ENCODE measurements at places on chromosomes 1 and 21.

GRCh38 chr1:60223158-60223557 is 149.6 kb upstream of the C1orf87 start:
- no peak for DNase-seq

DNA sequence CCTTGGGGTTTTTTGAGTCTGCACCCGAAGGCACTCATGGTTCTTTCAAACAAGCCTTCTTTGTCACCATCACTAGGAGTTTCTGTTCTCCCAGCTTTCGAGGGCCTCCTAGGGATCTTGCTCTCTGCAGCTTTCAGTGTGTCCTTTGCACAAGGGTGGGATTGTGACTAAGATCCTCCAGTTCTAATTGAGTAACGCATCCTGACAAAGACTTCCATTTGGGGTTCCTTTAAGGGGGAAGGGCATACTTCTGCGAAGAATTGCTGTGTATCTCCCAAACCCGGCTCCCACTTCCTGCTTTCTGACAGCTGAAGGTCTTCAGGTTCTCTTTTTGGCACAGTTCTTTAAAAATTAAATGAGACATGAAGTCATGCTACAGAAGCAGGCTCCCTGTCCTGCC is 139.4 kb downstream of the EDEM3 start:
- DNase-seq: no peak

GRCh38 chr1:84776639-84777038 is 86.4 kb upstream of the SSX2IP start:
- no peak for DNase-seq

- no peak for DNase-seq
Measured at GRCh38 chr1:222654849-222655248, 37.0 kb downstream of the MIA3 start.

DNA sequence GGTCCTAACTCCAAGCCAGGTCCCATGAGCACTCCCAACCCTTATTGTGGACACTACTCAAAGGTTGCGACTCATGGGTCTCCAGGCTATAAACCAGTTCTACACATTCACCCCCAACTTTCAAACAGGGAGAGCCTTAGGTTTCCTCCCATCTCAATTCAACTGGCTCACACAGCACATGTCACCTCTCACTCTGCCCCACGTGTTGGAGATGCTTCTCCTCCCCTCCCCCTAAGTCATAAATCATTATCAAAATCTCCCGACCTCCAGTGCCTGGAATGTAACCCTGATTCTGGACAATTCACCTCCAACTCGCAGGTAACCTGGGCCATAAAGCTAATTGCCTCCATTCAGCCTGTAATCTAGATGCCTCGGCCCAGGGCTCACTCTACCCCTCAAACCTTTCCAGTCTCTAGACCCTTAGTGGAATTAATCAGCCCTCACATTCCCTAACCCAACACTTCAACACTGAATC is 595 bp downstream of the AK2 start:
- DNase-seq: no peak

- no peak for DNase-seq
Measured at GRCh38 chr1:170326186-170326585, 180.4 kb downstream of the NTMT2 start.

DNA sequence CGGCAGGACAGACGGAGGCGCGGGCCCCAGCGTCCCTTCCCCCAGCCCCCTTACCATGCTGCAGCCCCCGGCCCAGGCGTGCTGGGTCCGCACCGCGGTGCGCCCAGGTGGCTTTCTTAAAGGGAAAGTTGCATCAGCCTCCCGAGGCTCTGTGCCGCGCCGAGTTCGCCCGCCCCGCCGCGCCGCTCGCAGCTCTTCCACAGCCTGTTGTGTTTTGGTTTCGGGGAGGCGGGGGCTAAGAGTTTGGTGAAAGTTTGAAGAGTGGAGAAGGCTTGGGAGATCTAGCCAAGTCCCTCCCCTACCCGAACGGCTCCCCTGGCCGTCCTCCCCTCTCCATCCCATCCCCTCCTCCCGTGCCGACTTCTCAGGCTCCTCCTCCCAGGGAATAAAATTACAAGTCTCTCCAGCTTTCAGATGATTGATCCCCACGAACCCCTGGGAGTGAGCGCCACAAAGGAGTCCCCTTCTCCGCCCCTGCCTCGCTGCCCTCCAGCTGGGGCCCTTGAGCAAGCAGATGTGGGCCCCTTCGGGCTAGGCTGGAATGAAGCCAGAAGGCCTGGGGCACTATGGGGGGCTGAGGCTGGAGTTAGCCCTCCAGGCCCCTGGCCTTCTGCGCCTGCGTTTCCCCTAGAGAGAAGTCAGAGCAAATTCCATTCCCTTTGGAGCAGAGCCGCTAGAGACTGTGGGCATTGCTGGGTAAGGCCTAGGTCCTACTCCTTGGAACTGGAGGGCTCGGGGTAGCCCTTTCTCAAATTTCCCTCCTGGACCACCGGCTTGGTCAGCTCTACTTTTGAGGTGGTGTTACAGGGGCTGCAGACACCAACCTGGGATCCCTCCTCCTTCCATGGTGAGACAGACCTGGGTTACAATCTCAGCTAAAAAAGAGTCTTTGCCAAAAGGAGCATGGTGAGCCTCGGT is at the start of gene SLC6A9:
Gene SLC6A9 (minus strand): TSS at position 211 of the 918 bp plus-strand sequence. CDS start 7,185 bp downstream, outside the sequence.
- peak; percentile 42 for DNase-seq

DNA sequence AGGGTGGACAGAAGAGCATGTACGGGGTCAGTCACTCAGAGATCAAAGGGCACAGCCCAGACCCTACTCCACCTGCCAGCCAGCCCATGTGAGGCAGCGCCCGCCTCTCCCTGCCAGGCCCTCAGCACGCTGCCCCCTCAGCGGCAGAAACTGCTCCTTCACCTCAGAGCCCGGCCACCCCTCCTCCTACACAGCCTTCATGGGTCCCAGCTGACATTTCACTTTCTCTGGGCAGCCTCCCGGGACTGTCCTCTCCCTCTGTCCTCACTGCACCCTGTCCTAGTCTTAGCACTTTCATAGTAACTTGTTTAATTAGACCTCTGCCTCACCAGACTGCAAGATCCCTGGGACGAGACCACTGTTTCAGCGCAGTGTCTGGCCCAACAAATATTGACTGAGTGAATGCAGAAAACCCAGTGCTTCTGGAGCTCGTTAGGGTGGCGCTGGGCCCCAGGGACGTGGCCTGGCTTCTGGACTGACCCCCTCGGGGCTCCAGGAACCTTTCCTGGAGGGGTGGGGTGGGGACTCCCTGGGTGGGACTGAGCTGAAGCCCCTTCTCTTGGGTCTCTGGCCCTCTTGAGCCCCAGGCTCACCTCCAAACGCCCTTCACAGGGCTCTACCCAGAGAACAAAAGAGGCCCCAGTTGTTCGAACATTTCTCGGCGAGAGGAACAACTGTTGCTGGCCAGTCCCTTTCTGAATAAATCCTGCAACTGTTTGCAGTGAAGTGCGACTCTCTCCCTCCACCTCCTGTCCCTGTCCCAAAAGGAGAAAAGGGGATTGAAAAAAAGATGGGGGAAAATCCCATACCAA is 114.9 kb downstream of the CASZ1 start:
- DNase-seq: no peak

- no peak for DNase-seq
Measured at GRCh38 chr21:42453224-42453985, 42.6 kb downstream of the RSPH1 start.

- DNase-seq: no peak
Measured at GRCh38 chr1:164602480-164603093, 43.6 kb downstream of the PBX1 start.

DNA sequence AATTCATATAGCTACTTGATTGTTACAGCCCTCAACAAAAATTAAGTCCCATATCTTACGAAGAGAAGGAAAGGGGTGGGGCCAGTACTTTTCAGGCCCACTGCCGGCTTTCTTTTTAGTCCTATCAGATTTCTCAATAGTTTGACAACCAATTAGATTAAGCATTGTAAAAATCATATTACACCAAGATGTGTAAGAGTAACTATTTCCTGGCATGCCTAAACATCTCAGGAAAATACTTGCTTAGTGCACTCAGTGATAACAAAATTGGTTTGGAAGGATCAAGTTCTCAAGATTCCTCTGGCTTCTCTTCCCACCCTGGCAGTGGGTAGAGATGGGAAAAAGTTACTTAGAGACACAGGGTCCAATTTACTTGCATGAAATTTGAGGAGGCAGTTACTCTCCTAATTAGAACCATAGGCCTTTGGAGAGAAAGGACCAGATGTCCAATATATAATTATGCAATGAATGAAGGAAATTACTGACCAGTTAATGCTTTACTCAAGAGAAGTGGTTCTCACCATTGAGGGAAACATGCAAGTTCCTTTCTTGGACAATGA is 30.1 kb downstream of the STPG1 start:
- no peak for DNase-seq

DNA sequence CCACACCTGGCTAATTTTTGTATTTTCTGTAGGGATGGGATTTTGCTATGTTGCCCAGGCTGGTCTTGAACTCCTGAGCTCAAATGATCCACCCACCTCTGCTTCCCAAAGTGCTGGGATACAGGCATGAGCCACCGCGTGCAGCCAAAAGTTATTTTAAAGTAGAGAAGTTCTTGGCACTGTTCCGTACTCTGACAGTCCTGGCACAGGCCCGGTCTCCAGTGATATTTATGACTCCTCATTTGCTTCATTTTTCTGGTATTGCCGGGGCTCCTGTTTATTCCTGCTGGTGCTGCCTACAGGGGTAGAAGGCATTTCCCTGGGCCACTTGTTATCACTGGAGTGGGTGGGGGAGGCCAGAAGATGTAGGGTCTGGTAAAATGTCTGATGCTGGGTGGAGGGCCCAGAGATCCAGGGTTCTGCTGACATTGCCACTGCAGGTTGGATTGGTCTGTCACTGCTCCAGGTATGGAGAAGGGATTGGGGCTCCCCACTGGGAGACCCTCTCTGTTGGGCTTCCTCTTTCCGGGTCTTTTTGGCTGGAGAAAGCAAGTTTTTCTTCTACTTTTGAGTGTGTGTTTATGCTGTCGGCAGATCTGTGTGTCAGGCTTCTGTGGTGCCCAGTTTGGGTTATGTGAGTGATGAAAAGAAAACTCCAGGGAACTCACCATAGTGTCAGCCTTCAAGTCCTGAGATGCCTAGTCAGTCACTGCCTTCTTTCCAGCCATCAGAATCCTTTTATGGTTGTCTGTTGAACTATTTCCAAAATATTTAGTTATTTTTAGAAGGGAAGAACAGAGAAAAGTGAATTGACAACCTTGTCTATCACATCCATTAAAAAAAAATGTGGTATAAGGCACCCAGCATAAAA is 4.5 kb downstream of the MROH7 start:
- no peak for DNase-seq

GRCh38 chr1:12593621-12594066 is 24.4 kb downstream of the DHRS3 start:
- no peak for DNase-seq

DNA sequence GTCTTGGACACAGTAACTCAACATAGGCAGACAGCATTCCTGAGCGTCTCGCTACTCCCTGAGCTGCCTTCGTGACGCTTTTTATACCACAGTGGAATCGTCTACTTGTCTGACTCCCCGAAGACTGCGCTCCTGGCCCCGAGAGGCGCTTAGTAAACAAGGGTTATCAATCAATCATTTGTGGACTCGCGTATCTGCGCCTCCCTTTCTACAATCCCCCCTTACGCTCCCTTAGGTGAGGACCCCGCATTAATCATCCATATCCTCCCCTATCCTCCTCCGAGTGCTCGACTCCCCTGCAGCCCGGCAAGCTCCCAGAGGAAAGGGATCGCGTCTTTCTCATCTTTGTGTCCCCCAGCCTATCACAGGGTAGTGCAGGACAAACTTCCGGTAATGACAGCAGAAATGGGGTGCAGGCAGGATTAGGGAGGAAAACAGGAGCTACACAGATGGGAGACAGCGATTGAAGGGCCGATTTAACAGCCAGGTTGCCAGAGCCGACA is 522 bp downstream of the TMEM59 start:
- no peak for DNase-seq
